NCI-H774 (cell line): ENCODE measurements at places on chromosomes 3 and 15.

GRCh38 chr15:42171122-42171521 lies 14.7 kb upstream of the PLA2G4F start:
- no peak for DNase-seq

GRCh38 chr3:42387802-42388651 lies 22.4 kb downstream of the LYZL4 start:
- DNase-seq: no peak

DNA sequence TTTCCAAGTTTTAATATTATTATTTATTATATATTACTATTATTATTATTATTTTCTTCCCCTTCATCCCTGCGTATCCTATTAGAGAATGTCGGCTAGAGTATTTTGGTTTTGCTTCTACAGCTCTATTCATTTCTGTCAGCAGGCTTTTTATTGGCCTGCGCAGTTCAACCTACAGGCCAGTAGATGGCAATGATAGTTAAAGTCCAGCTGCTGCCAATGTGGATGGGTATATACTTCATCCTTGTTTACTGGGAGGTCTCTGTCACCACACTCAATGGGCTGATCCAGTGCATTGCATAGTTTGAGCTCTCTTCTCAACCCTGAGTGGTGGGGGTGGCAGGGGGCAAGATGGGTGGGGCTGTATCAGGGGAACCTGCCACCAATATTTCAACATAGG lies 799.8 kb downstream of the NSUN3 start:
- no peak for DNase-seq

GRCh38 chr3:67599821-67600220 lies 54.6 kb downstream of the SUCLG2 start:
- no peak for DNase-seq

- no peak for DNase-seq
These were observed 222.8 kb downstream of the FOXP1 start for GRCh38 chr3:71360764-71361163.

- DNase-seq: no peak
These were observed 11.4 kb downstream of the LMOD3 start for GRCh38 chr3:69110941-69111546.

- DNase-seq: no peak
These were observed 359.2 kb upstream of the THRB start for GRCh38 chr3:24853685-24854490.

DNA sequence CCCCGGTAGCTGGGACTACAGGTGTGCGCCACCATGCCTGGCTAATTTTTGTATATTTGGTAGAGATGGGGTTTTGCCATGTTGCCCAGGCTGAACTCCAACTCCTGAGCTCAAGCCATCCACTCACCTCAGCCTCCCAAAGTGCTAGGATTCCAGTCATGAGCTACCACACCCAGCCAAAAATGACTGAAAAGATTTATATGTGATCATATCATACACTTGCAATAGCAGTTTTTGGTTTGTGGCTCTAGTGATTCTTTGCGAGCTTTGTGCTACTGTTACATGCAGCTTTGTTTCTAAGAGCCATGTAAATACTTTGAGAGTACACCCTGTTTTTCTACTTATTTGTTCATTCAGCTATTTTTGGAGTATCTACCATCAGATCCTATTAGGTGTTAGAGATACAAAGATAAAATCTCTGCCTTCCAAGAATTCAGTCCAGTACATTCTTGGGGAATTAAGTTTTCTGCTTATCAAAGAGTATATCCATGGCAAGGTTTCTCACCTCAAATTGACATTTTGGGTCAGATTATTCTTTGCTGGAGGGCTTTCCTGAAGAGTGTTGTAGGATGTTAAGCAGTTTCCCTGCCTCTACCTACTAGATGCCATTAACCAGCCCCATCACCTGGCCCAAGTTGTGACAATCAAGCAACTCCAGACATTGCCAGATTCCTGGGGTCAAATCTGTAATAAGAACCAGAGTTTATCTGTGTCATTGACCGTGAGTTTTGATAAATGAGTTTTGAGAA lies 15.0 kb downstream of the SNAP23 start:
- DNase-seq: no peak

DNA sequence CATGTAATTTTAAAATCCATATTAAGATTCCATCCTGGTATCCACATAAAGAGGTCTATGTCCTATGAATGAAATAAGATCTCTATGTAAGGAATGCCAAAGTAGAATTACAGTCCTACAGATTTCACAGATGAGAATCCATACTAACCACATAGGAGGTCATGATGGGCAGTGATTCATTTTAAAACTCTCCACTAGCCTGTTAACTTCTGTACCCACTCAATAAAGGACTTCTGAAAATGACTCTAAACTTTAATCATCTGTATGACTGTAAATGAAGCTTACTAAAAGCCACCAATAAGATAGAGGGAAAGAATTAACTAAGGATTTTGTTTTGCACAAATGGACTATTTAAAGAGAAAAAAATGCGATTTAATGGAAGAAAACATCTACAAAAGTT lies 28.7 kb downstream of the MORC1 start:
- DNase-seq: no peak

DNA sequence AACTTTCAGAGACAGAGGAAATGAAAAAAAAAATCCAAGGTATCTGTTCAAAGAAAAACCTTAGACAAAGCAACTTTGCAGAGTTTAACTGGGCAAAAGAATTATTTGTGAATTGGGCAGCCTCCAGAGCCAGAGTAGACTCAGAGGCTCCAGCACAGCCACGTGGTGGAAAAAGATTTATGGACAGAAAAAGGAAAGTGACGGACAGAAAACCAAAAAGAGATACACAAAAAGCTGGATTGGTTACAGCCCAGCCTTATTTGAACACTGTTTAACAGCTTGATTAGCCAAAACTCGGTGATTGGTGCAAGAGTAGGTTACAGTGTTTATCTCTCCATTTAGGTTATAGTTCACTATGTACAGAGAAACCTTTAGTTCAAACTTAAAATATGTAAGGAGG lies 23.7 kb upstream of the GPD1L start:
- no peak for DNase-seq

- no peak for DNase-seq
These were observed 74.2 kb downstream of the CRTC3 start for GRCh38 chr15:90603893-90604292.

DNA sequence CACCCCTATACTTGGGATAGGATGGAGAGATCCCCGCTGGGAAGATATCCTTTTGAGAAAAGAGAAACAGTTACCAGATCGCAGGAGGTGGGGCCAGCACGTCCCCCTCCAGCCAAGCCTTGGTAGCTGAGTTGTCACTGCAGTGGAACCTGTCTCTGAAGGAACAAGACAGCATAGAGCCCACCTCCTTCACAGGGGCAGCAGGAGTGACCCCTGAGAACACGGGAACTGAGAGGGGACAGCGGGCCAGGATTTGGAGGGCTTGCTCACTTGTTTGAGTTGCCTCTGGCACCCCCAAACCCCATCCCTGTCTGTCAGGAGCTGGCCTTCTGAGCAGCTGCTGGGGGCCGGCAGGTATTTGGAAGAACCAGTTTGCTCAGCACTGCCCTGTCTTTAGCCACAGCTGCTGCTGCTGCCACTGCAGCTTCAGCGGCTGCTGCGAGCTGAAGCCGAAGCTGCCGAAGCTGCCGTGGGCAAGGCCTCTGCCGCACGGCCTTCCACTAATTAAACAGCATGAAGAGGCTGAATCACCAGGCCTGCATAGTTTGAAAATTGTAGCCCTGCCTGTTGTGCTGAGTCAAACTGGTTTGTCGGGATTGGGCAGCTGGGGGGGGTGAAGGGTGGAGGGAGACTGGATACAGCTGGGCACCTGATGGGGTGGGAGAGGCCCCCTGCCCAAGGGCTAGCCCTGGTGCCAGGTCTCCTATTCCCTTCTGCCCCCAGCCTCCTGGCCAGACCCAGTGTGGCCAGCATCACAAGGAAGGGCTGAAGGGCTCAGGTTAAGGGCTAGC lies 4.0 kb downstream of the EPHB3 start:
- peak; percentile 85 for DNase-seq

DNA sequence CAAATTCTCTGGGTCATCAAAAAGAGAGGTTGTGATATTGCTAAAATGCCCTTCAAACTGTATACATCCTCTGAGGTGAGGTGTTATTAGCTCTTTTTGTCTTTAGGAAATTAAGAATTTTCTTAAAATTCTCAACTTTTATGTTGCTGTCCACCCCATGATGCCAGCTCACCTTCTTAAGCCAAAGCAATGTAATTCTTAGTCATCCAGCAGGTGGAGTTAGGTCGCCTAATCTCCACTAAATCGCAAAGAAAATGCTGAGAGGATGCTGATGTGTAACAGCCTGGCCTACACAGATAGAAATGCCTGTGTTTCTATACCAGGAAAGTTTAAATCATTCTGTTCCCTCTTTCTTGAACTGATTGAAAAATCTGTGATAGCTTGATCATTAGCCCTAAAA lies 770.2 kb upstream of the ALCAM start:
- peak; percentile 14 for DNase-seq

GRCh38 chr3:196646666-196647216 lies 7.2 kb downstream of the NRROS start:
- no peak for DNase-seq

DNA sequence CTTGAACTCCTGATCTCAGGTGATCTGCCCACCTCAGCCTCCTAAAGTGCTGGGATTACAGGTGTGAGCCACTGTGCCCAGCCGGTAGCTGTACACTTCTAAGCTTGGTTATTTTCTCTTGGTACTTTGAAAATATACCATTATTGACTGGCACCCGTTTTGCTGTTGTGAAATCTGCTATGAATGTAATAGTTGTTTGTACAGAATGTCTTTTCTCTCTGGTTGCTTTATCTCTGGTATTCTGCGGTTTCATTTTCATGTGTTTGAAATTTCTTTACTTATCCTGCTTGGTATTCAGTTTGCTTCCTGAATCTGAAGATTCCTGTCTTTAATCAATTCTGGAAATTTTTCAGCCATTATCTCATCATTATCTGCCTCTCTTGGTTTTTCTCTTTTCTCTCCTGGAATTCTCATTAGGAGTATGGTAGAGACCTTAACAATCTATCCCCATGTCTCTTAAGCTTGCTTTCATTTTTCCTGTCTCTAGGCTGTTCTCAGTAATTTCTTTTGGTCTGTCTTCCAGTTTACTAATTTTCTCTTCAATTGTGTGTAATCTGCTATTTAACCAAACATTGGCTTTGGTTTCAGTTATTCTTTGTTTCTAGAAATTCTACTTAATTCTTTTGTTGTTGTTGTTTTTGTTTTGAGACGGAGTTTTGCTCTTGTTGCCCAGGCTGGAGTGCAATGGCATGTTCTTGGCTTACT lies 2.8 kb upstream of the PAK2 start:
- DNase-seq: no peak

DNA sequence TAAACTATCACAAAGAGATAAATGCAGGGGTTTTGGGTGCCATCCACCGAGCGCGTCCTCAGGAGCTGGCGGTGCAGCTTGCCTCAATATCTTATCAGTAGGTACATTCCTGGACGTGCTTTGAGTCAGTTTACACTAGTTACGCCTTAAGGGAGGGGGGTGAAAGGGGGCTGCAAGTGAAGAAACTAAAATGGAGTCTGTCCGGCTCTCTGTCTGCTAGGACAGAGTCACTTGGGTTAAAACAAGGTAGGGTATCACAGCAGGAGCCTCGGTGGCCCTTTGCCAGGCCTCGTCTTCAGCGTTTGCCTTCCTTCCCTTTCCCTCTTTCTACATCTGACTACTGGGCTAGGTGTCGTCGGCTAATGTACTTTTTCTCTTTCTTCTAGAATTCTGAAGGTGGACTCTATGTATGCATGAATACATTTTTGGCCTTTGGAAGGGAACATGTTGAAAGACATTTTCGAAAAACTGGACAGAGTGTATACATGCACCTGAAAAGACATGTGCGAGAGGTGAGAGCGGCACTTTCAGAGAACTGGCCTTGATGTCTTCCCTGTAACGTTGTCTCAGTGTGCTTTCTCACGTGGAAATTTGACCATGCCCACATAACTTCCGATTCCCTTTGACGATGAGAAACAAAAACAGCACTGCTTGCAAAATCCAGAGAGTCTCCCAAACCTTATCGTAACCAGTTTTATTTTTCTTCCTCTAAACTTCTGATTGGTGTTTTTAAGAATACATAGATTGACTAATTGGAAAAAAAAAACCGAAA lies 28.8 kb downstream of the USP13 start:
- no peak for DNase-seq

GRCh38 chr3:26648461-26648860 lies 25.9 kb downstream of the LRRC3B start:
- DNase-seq: no peak

DNA sequence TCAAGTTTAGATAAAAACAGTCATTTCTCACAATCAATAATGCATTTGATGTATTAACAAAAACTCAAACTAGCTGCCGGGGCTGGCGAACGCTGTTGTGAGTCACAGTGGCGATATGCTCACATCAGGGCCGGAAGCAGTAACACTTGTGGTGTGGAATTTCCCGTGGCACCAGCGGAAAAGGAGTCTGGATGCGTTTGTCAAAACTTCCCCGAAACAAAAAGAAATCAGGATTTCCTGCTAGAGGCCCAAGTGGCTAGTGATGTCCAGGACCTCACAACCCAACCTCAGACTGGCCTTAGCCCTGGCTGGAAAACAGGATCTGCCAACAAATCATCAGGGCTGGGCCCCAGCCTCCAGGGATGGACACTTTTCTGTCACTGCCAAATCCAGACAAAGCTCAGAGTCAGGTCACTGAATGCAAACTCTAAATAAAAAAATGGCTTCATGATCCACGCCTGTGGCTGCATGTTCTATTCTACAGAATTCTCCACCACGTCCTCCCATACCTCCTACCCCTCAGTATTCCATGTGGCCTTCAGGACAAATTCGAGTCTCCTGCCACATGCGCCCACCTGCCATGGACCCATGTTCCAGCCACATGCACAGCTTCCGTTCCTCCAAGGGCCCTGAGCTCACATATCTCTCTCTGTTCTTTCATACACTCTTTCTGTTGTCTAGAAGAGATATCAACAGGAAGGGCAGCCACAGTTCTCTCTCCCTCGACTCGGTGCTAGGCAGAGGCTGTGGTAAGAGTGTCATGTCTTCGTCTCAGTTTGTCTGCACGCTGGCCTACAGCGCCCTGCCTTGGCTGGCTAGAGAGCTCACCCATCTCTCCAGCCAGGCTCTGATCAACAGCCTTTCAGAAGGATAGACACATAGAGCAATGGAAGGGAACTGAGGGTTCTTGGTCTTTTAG lies 35.4 kb downstream of the EHD4 start:
- no peak for DNase-seq

DNA sequence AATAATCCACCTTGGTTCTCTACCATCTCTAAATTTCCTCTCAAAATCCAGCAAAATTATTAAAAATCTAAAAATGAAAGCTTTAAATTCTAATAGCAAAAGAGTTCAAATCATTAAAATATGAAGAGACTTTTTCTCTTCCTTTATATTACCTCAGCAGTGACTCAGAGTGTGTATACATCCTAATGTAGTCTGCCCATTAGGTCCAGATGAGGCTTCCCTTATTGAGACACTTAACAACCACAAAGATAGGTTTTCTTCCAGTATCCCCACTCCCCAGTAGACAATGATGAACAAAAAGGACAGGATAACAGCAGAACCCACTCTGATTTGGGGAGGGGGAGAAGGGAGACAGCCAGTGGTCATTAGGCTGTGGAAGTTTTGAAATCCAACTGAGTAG lies 61.5 kb upstream of the DCBLD2 start:
- no peak for DNase-seq

DNA sequence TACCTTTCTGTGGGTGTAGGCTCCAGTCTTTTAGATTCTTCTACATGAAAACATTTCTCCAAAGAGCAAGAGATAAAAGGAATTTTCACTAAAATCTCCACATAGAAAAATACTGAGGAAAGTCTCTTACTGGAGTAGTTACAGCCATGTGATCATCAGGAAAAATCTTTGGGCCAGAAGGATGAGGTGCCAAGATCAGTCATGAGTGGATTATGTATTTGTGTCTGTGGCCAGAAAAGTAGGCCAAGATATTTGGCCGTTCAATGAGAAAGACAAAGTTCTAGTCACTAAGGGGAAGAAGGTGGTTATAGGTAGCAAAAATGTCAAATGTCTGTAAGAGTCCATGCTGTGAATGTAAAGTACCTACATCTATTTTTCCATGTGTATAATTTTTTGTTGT lies 339.3 kb downstream of the NSUN3 start:
- no peak for DNase-seq
